ENCODE measurements at places on chromosomes 12 and 14.

DNA sequence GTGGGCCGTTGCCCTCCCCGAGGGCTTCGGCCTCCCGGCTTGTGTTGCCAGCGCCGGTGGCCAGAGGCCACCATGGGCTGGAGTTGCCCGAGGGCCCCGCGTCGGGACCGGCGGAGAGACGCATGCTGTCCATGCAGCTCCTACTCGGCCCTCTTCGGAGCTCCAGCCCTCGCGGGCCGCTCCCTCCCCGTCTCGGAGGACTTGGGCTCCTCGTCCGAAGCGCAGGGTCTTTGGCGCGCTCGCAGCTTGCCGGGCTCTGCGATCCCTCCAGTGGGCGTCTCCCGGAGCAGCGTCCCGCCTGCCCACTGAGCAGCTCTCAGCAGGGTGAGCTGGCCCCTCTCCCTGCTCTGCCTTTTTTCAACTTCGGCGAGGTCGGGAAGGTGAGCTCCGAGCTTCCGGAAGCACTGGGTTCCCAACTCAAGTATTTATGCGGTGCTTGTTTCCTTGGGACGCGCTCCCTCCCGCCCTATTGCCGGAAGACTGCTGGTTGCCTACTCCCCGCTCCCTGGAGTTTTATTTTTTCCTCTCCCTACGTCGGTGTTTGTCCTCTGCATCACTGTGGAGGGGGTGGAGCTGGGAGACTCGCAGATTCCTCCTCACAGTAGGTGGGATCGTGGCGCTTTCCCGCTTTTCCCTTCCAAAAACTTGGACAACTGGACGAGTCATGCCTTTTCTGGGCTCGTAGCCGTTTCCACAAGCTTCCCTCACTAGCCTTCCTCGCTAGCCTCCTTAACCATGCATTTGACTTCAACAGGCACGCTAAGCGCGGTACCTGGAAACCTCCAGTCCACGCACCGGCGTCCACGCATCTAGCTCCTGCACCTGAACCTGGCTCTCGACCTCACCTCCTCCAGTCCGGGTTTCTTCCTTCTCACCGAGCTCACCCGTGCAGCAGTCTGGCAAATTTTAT, at the start of gene AVPR1A:
TSS of gene AVPR1A (minus strand) at position 489 of the 910 bp plus-strand sequence. CDS start at position 124, 365 bp downstream.
- DNase-seq: no peak

- DNase-seq: no peak
These were observed 142.0 kb upstream of the PELI2 start for GRCh38 chr14:55976219-55976618.

DNA sequence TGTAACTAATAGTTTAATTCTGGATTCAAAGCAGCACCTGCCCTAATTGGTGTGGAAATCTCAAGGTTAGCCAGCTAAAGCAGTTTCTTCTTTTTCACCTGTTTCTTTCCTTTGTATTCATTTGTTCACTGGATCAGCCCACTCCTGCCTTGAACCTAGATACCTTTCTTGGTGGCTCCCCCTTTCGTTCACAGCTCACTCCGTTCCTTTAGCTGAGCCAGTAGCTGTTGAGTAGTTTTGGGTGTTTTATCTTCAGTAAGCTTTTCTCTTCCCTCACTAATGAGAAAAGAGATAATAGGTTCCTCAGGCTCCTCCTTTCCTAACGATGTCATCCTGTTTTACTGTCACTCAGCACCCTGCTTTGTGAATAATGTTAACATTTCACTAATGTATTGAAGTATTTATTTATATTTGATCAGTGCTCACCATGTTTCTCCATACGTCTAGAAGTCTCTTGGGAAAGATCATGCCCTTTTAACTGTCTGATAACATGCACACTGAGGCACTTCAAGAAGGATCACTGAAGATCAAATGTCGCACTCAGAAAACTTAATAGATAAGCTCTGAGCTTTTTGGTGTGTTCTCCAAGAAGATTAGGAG, 121.1 kb downstream of the TGFB3 start:
- DNase-seq: no peak

- no peak for DNase-seq
These were observed 18.5 kb upstream of the GPRC5A start for GRCh38 chr12:12872934-12873275.

GRCh38 chr12:39723831-39724230, 104.2 kb upstream of the ABCD2 start:
- DNase-seq: no peak

DNA sequence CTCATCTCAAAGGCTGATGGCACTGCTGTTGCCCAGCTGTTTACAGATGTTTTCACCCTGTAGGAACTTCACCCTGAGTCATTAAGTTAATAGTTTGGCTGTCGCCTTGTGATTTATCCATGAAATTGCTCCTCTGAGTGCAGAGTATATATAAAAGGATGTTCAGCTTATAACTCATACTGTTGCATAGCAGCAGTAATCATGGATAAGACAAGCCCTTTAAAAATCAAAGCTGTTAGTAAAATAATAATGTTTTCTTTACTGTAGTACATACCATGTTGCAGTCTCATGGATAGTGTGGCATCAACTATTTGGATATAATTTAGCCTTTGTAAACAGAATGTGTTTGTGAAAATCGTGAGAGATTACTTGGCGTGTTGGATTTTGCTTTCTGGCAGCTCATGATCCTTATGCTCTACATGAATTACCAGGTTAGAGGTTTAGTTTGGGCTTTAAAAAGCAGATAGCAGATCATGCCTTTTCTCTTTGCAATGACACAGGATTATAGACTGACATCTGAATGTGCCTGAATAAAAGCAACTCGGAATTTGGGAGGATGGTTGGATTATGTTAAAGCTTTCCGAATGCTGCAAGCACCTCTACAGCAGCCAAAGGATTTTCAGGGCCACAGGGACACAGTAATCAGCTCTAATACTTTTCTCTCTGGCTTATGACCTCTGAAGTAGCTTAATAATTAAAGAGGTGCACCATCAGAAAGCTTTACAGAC, 279.7 kb upstream of the ATP2B1 start:
- no peak for DNase-seq

- no peak for DNase-seq
These were observed 48.7 kb downstream of the SCARB1 start for GRCh38 chr12:124814741-124815613.

GRCh38 chr12:110670161-110670701, 18.7 kb downstream of the HVCN1 start:
- no peak for DNase-seq

DNA sequence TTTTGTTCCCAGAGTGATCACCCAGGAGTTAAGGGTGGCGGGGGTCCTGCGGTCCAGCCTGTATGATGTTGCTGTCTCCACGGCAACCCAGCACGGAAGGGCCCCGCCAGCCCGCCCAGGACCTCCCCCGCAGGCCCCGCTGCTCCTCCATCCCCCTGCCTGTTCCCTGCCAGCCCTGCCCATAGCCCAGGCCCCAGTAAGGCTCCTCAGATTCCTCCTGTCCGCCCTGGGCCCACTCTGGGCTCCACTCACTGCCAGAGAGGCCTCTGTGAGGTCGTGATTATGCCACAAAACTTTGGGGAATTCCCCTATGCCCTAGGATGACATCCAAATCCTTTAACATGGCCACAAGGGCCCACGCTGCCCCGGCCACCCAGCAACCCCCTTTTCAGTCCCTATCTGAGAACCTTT, 20.8 kb downstream of the HSP90AA1 start:
- DNase-seq: no peak

DNA sequence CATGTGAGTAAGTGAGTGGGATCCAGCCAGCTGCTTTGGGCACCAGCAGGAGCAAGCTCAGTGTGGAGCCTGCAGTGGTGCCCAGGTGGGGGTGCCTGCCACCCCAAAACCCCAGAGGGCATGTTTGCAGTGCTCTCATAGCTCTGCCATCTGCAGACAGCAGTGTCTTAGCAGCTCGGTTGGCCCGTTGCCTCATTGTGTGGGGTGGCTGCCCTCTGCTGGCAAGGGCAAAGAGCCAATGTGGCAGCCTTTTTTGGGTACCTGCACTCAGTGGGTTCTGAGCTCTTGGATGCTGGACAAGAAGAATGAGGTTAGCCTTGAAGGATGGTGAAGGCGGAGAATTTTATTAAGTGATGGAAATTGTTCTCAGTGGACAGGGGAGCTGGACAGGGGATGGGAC, 52.3 kb downstream of the NEUROD4 start:
- DNase-seq: peak; percentile 66

DNA sequence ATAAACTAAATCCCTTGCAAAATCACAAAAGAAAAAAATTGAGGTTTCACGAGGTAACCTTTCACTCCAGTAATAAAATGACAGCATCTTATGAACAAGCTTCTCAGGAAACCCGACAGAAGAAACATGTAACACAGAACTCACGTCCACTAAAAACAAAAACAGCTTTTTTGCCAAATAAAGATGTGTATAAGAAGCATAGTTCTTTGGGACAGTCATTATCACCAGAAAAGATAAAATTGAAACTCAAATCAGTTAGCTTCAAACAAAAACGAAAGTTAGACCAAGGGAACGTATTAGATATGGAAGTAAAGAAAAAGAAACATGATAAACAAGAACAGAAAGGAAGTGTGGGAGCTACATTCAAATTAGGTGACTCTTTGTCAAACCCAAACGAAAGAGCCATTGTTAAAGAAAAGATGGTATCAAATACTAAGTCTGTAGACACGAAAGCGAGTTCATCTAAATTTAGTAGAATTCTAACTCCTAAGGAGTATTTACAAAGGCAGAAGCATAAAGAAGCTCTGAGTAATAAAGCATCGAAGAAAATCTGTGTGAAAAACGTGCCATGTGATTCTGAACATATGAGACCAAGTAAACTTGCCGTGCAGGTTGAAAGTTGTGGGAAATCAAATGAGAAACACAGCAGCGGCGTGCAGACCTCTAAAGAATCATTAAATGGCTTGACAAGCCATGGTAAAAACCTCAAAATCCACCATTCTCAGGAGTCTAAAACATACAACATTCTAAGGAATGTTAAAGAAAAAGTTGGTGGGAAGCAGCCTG, 25.8 kb downstream of the RESF1 start:
- DNase-seq: no peak
